Aorta (tissue), 5 donors: ENCODE measurements at places on chromosomes 3 and 15. TPM values are rescaled to one million over a fixed set of nuclear protein-coding genes. Genes with fewer than 3 reads are reported as not detected.

RMDN3 gene
- 27.3 TPM for polyA plus RNA-seq

ATP13A5 gene
- not detected for polyA plus RNA-seq

SRP14 gene
- 367 TPM for polyA plus RNA-seq

LIPH gene
- polyA plus RNA-seq: 3.6 TPM

TRPM1 gene
- polyA plus RNA-seq: not detected

DCUN1D1 gene
- polyA plus RNA-seq: 14.1 TPM

GAP43 gene
- polyA plus RNA-seq: 17.5 TPM

SLC9A9 gene
- 7.3 TPM for polyA plus RNA-seq

LRRC31 gene
- 6.1 TPM for polyA plus RNA-seq
